CD14-positive monocyte (primary cell): ENCODE measurements at places on chromosomes 3 and 15.

DNA sequence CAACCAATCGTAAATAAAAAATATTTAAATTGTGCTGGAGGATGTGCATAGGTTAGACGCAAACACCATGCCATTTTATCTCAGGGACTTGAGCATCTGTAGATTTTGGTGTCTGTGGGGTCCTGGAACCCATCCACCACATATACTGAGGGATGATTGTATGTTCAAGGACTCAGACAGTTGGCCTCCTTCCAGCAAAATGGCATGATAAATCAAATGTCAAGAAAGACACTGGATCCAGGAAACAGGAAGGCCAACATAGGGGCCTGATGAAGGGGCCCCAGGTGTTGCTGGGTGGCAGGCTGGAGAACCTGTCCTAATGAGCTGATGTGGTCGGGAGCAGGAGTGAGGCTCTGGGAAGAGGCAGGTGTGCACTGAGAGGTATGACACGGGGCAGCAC lies 289.5 kb downstream of the GABRG3 start:
- no peak for DNase-seq
- H3K4me3 ChIP-seq = no peak overlapping the region
- no peaks in the 10 kb centered on the region for H3K36me3 ChIP-seq
- H3K27ac ChIP-seq = no peak overlapping the region

DNA sequence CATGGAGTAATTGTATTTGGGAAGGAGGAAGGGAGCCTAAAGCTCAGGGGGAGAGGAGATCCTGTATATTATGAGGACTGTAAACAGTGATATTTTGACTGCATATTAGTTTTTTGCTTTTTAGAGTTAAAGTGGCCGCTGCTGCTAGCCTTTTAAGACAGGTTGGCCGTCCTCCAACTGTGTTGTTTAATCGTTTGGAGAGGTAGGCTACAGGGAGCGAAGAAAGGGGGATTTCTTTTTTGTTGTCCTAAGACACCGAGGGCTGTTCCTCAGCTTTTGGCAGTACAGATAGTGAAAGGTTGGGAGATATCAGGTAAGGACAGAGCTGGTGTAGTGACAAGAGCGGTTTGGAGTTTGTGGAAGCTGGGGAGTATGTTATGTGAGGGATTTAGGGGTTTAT lies 38.2 kb upstream of the RNF7 start:
- H3K27me3 ChIP-seq = no peaks in the 10 kb centered on the region
- no peak for DNase-seq
- no peaks in the 10 kb centered on the region for H3K36me3 ChIP-seq
- no peak overlapping the region for H3K27ac ChIP-seq
- H3K4me1 ChIP-seq = no peaks in the 10 kb centered on the region
- no peak overlapping the region for H3K4me3 ChIP-seq

DNA sequence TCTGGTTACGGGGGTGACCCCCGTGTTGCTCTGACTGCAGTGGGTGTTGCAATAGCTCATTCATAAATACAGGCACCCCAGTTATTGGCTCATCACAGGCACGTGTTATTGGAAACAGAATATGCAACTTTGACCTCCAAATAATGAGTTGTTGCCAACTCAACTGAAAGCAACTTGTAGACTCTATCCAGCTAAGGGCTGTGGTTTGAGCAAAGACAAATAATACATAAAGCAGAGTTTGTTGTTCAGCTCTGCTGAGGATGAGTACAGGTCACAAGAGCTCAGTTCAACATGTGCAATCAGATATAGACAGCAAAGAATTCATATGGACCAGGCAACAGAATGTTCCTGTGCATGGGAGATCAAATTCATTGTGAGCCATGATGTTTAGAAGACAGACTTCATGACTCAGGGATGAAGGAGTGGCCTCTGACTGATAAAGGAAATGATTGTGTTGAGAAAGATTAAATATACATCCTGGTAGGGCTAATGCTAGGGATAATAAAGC lies 87.6 kb upstream of the LRIG1 start:
- H3K27me3 ChIP-seq = no peaks in the 10 kb centered on the region
- H3K36me3 ChIP-seq = no peaks in the 10 kb centered on the region
- H3K27ac ChIP-seq = no peak overlapping the region
- no peak for DNase-seq
- peaks cover 2% of the 10 kb centered on the region for H3K4me1 ChIP-seq
- H3K4me3 ChIP-seq = no peak overlapping the region

DNA sequence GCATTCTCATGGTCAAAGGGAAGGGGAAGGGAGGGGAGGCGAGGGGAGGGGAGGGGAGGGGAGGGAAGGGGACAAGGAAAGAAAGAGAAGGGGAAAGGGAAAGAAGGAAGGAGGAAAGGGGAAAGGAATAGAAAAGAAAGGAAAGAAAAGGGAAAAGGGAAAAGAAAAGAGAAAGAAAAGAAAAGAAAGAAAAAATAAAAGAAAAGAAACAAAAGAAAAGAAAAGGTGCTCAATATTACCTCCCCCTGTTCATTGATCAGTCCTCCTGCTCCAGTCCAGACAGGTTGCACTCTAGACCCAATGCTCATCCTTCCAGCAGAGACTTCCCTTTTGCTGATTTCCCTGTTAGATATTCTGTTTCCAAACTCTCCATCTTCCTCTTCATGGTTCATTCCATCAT lies 18.0 kb upstream of the OR5K3 start:
- H3K36me3 ChIP-seq = no peaks in the 10 kb centered on the region
- no peak overlapping the region for H3K27ac ChIP-seq
- no peak for DNase-seq
- no peaks in the 10 kb centered on the region for H3K4me1 ChIP-seq
- no peak overlapping the region for H3K4me3 ChIP-seq

DNA sequence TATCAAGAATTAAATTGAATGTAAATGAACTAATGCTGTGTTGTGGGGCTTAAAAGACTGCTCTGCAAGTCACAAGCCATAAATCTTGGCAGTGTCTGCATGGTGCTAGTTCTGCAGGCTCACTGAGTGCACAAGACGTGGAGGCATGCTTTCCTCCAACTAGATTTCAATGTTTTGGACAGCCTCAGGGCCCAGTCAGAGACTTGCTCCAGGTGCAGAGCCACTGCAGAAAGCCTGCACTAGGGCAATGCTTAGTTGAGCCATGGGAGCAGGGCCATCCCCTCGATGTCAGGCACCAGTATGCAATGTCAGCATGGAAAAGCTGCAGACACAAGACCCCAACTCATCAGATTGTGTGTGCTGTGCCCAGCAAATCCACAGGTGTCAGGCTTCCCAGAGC lies 234.5 kb upstream of the CDIN1 start:
- H3K4me1 ChIP-seq = no peaks in the 10 kb centered on the region
- no peaks in the 10 kb centered on the region for H3K36me3 ChIP-seq
- no peaks in the 10 kb centered on the region for H3K27me3 ChIP-seq
- no peak overlapping the region for H3K27ac ChIP-seq

DNA sequence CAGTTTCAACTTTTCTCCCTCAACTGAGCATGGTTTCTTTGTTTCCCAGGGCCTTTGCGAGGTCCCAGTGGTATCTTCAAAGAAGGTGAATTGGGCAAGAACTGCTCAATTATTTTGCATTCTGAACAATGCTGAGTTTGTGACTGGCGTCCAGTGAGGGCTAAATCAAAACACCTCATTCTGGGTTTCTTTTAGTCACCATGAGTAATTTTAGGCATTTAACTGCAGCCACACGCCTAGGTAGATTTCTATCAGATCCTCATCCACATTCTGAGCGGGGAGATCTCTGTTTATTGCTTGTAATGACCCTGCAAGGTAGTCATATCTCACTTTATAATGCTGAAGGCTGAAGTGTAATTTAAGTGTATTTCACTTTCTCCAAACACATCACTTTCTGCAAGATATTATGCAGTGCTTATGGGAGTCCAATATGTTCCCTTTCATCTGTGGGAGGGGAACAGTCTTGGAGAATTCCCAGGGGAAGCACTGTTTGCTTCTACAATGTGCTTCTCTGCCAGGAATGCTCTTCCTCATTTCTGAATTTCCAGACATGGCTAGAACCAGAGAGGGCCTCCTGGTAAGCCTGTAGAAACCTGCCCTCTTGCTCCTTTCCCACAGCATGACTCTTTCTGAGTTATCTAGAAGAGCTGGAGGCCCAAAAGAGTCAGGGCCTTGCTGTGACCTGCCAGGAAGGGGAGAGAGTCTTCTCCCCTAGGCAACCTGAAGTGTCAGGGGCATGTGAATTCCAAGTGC lies 91.7 kb downstream of the FRMD4B start:
- no peaks in the 10 kb centered on the region for H3K4me1 ChIP-seq
- no peaks in the 10 kb centered on the region for H3K27me3 ChIP-seq
- H3K4me3 ChIP-seq = no peak overlapping the region
- H3K27ac ChIP-seq = no peak overlapping the region

DNA sequence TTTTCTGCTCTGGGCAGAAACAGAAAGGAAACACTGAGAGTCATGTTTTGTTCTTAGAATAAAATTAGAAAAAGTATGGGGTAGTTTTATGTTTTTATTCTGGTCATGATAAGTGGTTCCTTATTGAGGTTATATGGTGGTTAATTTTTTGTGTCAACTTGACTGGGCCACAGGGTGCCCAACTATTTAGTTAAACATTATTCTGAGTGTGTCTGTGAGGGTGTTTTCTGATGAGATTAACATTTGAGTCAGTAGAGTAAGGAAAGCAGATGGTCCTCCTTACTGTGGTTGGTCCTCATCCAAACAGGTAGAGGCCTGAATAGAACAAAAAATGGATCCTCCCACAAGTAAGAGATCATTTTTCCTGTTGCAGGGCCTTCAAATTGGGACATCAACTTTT lies 98.9 kb downstream of the C3orf38 start:
- DNase-seq = no peak
- no peaks in the 10 kb centered on the region for H3K4me1 ChIP-seq
- H3K27me3 ChIP-seq = no peaks in the 10 kb centered on the region
- H3K36me3 ChIP-seq = no peaks in the 10 kb centered on the region
- H3K27ac ChIP-seq = no peak overlapping the region

DNA sequence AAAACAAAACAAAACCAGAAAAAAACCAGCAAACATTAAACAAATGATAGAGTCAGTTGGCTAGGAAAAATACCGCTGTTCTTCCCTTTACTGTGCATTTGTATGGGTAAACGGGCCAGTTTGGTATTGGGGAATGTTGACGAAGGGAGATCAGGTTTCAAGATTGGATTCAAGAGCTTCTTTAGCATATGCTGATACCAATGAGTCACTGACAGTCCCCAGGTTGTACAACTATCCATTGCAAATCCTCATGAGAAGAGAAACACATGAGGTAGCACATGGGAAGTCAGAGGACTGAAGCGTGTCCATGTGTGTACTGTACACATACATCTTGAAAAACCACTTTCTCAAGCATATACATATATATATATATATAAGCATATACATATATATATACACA lies 25.6 kb downstream of the TIGIT start:
- no peaks in the 10 kb centered on the region for H3K27me3 ChIP-seq
- H3K27ac ChIP-seq = no peak overlapping the region
- H3K36me3 ChIP-seq = no peaks in the 10 kb centered on the region
- no peak for DNase-seq
- no peaks in the 10 kb centered on the region for H3K4me1 ChIP-seq

- no peak overlapping the region for H3K4me3 ChIP-seq
- H3K27me3 ChIP-seq = no peaks in the 10 kb centered on the region
- no peak for DNase-seq
- H3K36me3 ChIP-seq = peaks cover 55% of the 10 kb centered on the region
- H3K4me1 ChIP-seq = peaks cover 4% of the 10 kb centered on the region
- no peak overlapping the region for H3K27ac ChIP-seq
Measured at GRCh38 chr3:185656321-185656840, 70.3 kb downstream of the SENP2 start.

- no peaks in the 10 kb centered on the region for H3K27me3 ChIP-seq
- DNase-seq = no peak
- H3K4me3 ChIP-seq = no peak overlapping the region
- H3K4me1 ChIP-seq = no peaks in the 10 kb centered on the region
- peaks cover 42% of the 10 kb centered on the region for H3K36me3 ChIP-seq
Measured at GRCh38 chr3:172384836-172385235, 63.4 kb downstream of the GHSR start.

DNA sequence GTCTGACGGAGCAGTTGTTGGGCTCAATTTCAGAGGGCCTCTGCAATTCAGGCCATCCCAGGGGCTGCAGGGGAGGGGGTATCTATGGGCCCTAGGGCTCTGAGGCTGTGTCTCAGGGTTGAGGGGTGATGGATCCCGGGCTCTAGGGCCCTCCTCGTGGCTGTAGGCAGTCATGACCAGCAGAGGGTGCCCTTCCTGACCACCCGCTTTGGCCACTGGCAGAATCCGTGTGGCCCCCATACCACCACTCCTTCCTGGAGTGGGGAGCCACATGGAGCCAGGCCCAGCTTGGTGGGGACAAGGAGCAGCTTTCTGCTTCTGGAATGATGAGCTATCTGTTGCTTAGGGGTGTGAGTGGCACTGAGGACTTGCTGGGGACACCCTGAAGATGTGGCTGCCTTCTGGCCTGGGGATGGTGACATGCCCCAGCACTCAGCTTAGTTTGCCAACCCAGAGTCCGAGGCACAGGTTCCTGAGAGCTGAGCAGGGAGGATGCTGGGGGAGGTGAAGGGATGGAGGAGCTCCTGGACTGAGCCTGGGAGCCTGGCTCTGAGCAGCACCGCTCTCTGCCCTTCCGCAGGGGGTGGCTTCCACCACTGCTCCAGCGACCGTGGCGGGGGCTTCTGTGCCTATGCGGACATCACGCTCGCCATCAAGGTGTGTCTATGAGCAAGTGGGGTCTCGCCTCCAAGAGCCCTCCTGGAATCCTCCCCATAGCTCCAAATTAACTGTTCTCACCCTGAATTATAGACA lies 20.2 kb downstream of the HDAC11 start:
- no peaks in the 10 kb centered on the region for H3K27me3 ChIP-seq
- no peaks in the 10 kb centered on the region for H3K36me3 ChIP-seq
- DNase-seq = no peak
- no peaks in the 10 kb centered on the region for H3K4me1 ChIP-seq
- H3K4me3 ChIP-seq = no peak overlapping the region

GRCh38 chr15:34820110-34820509 lies 24.8 kb upstream of the ACTC1 start:
- no peaks in the 10 kb centered on the region for H3K27me3 ChIP-seq
- no peak overlapping the region for H3K27ac ChIP-seq
- H3K4me3 ChIP-seq = no peak overlapping the region
- no peak for DNase-seq

- H3K27ac ChIP-seq = no peak overlapping the region
- no peaks in the 10 kb centered on the region for H3K36me3 ChIP-seq
- H3K27me3 ChIP-seq = no peaks in the 10 kb centered on the region
- H3K4me3 ChIP-seq = no peak overlapping the region
- DNase-seq = no peak
Measured at GRCh38 chr3:177694316-177694715, 497.0 kb upstream of the TBL1XR1 start.

DNA sequence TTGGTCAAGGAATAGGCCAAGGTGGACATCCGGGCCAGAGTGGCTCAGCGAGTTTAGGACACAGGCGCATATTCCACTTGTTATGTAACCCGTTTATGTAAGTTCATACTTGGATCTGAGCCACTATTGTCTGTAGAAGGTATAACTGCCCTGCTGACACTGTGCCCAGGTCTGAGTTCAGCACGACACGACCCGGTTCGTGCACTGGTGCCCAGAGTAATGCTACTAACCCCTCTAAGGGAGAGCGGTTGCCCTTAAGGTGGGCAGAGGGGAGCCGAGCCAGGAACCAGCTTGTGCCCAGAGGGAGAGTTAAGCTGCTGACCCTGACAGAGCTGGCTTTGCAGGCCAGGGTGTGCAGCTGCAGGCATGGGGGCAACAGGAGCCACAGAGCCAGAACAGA lies 1.9 kb upstream of the ULK4 start:
- no peaks in the 10 kb centered on the region for H3K36me3 ChIP-seq
- DNase-seq = no peak
- H3K27me3 ChIP-seq = no peaks in the 10 kb centered on the region
- no peak overlapping the region for H3K27ac ChIP-seq
